Stimulated activated CD8-positive, alpha-beta memory T cell treated with anti-CD3 and anti-CD28 coated beads, Interleukin-15, amount 100 ng/mL, for 24 hours (primary cell): ENCODE measurements at places on chromosomes 16 and 17.

DNA sequence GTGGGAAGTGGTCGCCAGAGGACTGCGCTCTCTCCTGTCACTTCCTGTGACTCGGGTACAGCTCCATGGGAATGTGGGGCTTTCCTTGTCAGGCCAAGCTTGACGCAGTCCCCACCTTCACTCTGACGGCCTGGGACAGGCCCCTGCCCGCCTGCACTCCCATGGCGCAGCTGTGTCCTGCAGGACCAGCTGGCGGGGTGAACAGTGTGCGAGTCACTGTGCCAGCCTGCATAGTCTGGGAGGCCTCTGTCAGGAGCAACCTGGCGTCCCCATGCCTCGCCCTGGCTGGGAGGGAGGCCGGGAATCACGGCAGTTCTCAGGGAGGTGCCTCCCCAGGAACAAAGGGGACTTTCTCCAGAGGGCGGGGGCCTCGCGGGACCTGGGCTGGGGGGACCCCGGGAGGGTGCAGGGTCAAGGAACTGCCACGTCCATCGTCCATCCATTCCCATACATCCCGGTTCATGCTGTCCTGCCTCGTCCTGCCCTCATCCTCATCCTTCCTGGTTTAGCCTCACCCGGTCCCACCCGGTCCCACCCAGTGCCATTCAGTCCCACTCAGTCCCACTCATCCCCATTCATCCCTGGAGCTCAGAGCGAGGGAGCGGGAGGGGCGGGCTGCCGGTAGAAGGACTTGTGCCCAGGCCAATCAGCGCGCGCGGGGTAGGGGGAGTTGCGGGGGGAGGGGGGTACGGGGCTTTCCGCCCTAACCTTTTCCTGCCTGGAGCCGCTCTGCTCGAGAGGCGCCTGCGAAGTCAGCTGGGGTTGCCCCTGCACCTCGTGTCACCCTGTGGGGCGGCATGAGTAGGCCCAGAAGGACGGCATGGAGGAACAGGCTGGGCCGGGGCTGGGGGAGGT lies 13.4 kb downstream of the FLYWCH1 start:
- DNase-seq, result no peak

- no peak for DNase-seq
Measured at GRCh38 chr17:17966399-17966798, 5.8 kb downstream of the TOM1L2 start.

DNA sequence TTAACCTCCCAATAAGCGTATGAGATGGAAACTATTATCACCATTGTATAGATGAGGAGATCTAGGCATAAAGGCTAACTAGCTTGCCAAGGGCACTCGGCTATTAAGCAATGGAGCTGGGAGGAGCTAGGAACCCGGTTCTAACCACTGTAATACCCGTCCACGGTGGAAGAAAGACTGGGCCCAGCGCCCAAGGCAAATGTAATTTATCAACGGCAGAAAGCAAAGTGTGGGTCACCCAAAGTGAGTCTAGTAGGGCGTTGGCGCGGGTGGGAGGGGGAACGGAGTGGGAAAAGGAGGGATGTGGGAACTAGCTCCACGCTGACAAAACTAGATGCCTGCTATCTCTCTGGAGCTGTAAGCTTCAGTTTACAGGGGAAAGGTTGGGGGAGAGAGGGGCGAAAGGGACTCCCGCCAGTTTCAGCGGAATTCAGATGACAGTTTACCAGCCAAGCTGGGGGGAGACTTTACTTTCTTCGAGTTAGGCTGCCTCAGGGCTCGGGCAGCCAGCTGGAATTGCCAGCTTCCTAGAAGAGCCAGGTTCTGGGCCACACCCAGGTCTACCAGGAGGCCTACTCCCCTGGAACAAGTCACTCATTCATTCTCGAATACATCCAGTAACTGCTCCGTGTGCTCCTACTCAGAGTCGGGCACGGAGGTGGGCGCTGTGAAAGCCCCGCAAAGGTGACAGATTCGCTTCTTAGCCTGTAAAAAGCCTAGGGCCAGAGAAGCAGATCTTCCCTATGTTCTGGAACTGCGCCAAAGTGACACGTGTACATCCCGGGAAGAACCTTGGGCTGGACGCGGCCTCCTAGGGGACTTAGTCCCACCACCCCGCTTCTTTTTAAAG lies 837 bp downstream of the LRRC59 start:
- no peak for DNase-seq

DNA sequence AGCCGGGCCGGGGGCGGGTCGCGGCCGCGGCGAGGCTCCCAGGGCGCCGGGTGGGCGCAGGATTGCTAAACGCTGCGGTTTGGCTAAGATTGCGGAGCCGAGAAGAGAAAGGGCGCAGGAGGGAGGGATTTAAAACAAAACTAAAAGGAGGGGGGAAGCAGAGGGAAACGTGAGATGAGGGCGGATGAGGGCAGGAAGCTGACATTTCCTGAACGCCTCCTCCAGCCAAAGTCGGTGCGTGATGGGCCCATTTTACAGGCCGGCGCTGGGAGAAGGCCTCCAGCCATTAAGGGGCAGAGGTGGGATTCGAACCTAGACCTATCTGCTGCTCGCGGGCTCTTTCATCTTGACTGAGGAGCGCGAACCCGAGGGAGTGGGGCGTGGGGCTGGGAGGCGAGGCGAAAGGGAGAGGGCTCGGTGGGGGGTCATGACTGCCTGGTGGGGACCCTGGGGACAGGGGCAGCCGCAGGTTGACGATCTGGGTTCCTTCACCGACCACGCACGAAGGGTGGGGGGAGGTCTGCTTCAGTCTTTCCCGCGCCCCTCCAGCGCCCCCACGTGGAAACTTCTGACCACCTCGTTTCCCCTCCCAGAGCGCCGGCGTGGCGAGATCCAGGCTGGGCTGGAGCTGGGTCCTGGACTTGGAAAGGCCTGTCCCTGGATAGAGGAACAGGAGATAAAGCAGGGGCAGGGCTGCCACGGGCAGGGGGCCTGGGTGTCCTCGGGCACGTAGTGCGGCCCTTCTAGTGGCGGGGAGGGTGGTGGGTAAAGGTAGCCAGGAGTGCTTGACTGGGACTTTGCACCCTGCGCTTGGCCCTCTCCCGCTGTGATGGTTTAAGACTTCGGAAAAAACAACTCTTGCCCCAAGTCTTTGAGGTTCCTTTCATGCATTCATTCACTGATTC lies 3.8 kb upstream of the TAC4 start:
- DNase-seq, result peak; percentile 44

DNA sequence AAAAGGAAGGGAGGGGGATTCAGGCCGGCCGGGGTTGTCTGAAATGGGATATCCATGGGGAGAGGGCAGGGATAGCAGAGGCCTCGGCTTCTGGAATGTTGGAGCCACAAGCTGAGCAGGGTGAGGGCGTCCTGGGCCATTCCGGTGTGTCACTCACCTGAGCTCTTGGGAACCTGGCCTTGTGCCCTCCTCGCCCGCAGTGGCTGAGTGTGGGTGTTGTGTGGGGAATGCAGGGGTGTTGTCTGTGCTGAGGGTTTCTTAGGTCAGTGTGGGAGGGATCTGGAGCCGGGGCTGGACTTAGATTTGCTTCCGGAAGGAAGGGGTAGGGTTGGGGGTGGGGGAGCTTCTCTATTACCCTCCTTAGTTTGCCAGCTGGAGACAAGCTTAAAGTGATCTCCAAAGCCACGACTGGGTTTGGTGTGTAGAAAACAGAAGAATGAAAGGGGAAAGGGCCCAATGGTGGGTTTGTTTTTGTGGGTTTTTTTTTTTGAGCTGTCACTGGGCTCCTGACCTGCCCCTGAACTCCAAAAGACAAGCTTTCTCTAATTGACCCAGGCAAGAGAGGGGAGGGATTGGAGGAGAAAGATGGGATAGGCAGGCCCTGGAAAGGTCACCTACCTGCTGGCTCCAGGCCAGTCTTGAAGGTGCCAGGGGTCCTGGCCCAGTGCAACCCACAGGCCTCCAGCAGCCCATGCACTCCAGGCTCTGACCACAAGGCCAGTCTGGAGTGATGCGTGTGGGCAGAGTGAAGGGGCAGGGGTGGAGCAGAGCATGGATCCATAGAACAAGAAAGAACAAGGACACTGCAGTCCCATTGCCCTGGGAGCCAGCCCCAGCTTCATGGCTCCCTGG lies at the start of gene SULT1A2:
TSS of gene SULT1A2 (minus strand) at position 211 of the 852 bp plus-strand sequence. CDS start 1,120 bp downstream, outside the sequence.
- no peak for DNase-seq

- no peak for DNase-seq
Measured at GRCh38 chr16:85645021-85645589, 32.0 kb downstream of the GSE1 start.

DNA sequence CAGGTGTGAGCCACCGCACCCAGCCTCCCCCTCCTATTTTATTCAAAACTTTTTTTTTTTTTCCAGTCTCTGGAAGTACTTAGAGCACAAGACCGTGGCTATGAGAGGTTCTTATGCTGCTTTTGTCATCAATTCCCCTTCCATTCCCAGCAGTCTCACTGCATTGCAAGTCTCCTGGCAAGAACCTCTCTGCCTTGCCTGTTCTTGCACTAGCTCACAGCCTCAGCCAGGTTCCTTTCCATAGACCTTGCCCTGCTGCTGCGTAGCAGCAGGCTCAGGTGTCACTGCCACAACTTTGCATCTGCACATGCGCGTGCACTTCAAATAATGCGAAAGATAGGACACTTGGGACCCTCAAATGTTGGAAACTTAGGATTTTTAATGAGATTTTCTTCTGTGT lies 15.6 kb downstream of the ATP6V0A1 start:
- no peak for DNase-seq

- no peak for DNase-seq
Measured at GRCh38 chr16:81786868-81787267, 7.8 kb downstream of the PLCG2 start.

- DNase-seq, result no peak
Measured at GRCh38 chr16:2208772-2209171, 1.9 kb downstream of the BRICD5 start.

DNA sequence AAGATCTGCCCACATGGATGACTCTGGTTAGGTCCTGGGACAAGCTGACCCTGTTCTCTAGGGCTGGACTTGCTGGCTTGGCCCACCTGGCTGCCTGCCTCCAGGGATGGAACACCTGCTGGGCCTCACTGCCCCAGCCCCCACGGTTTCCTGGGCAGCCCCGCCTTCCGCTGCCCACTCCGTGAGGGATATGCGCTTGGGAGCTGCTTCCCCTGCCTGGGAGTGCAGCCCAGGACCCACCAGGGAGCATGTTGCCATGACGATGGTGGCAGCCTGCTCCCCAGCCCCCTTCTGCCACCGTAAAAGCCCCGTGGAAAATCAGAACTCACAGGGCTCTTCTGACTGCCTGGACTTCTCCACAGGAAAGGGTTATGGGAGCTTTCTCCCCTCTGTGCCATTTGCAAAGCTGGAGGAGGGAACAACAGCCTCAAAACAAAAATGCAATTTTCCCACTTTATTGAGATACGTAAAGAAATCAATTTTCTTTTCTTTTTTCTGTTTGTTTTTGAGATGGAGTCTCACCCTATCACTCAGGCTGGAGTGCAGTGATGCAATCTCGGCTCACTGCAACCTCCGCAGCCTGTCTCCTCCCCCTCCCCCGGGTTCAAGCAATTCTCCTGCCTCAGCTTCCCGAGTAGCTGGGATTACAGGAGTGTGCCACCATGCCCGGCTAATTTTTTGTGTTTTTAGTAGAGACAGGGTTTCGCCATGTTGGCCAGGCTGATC lies 18.0 kb upstream of the GAS7 start:
- no peak for DNase-seq

GRCh38 chr16:67141391-67141790 lies 9.4 kb downstream of the B3GNT9 start:
- DNase-seq, result no peak

- DNase-seq, result peak; percentile 61
Measured at GRCh38 chr17:27236717-27237315, 57.1 kb upstream of the WSB1 start.

GRCh38 chr16:86018487-86018886 lies 119.5 kb downstream of the IRF8 start:
- DNase-seq, result no peak

GRCh38 chr17:73717690-73718089 lies 73.4 kb upstream of the SDK2 start:
- no peak for DNase-seq

GRCh38 chr17:59284317-59284716 lies 47.1 kb upstream of the YPEL2 start:
- no peak for DNase-seq

- no peak for DNase-seq
Measured at GRCh38 chr16:73050201-73051099, 2.5 kb upstream of the ZFHX3 start.

- DNase-seq, result no peak
Measured at GRCh38 chr16:2507665-2508064, 6.1 kb upstream of the ATP6V0C start.

DNA sequence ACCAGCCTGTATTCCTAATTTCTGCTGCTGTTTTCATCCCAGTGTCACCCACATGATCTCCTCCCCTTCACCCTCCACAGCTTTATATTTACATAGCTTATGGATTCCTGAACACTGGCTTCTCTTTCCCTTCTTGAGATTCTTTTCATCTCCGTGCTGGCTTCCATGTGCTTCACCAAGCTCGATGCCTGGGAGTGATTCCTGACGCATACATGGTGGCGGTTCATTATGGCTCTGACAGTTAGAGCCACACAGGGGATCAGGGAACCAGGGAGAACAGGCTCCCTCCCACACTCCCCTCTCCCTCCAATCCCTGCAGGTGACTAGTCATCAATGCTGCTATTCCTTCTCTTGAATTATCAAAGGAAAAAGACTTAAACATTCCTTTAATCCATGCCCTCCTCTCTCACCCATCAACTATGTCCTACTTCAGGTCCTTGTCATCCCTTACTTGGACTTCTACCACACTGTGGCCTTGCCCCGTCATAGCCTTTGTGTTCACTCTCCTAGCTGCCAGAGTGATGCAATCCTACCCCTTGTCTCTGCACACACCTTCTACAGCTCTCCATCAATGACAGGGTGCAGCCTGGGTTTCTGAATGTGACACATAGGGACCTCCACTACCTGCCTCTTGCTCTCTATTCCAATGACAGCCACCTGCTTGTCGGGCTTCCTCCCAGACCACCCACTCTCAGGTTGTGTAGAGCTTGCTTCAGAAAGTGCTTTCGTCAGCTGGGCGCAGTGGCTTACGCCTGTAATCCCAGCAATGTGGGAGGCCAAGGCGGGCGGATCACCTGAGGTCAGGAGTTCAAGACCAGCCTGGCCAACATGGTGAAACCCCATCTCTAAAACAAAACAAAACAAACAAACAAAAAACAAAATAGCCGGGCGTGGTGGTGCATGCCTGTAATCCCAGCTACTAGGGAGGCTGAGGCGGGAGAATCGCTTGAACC lies 43.6 kb downstream of the MYH13 start:
- no peak for DNase-seq

DNA sequence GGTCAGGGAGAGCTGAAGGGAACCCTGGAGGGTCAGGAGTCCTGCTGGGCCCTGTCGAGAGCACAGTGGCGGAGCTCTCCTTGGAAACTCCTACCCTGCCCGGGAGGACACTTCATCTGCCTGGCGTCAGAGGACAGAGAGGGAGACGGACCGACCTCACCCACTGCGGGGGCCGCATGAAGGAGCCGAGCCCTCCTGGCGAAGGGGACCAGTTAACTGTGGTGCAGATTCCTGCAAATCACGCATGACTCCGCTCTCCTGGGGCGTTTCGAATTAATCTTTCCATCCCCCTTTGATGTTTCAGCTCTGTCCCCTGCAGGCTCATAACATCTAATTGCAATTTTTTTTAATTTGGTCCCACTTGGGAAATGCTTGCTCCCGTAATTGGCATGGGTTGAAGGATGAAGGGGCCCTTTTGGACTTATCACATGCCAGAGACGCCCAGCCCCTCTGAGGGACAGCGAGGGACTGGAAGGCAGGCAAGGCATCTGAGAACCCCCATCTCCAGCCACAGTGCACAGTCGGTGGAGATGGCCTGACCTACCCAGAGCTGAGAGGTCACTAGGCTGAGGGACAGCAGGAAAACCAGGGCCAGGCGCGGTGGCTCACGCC lies 26.5 kb downstream of the RPH3AL start:
- DNase-seq, result no peak

- no peak for DNase-seq
Measured at GRCh38 chr16:65480281-65481091, 358.6 kb upstream of the CDH11 start.
